ENCODE measurements at places on chromosomes 11 and 22. TPM values are rescaled to one million over a fixed set of nuclear protein-coding genes. Genes with fewer than 3 reads are reported as not detected.
A peak's percentile ranks its signal among the peaks of the same experiment; 100 is the strongest.

DNA sequence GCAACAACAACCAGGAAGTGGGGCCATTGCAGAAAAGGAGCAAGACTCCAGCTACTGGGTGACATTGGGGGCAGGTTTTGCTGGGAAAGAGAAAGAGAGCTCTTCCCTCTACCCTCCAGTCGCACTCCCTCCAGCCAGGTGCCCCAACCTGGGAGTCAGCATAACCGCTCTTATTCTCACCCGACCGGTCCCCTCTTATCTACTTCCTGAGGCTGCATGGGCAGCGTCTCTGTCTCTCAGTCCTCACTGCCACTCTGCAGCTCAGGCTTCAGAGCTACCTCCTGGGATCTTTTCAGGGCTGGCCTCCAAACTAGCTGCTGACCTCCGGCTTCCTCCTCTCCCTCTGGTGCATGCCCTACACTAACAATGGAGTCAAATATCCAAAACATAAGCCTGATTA lies 5.1 kb downstream of the ZNF70 start:
- DNase-seq: no peak

The OR52N2 gene
- not detected for total RNA-seq

DNA sequence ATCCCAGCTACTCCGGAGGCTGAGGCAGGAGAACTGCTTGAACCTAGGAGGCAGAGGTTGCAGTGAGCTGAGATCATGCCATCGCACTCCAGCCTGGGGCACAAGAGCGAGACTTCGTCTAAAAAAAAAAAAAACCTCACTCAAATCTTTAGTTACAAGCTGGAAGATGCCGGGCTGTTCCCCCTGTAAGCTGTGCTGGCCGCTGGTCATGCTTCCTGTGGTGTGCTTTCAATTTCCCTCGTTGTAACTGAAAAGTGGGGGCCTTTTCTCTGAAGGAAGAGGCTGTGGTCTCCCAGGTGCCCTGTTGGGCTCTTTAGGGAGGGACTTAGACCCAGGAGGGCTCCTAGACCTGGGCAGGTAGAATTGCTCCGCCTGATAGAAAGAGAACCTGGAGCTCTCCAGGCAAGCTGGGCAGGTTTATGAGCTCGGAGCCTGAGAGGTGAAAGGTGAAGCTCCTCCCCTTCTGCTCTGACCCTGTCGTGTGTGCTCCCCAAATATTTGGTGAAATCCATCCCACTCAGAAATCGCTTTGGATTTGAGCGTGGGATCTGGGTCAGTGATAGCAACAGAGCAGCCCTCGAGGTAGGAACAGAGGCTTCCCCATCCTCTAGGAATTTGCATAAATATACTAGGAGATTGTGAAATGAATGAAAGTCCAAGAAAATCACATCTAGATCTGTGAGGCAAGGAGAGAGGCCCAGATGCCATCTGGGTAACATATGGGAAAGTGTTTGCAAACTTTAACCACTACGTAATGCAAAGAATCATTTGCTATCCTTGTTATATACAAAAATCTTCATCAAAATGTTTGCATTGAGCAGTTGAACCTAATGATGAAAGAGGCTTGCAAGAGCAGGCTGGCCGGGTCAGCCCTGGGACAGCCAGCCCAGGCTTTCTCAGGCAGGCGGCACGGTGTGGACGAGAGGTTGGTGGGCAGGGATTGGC lies 154.3 kb downstream of the FBXO7 start:
- peak; percentile 53 for DNase-seq

DNA sequence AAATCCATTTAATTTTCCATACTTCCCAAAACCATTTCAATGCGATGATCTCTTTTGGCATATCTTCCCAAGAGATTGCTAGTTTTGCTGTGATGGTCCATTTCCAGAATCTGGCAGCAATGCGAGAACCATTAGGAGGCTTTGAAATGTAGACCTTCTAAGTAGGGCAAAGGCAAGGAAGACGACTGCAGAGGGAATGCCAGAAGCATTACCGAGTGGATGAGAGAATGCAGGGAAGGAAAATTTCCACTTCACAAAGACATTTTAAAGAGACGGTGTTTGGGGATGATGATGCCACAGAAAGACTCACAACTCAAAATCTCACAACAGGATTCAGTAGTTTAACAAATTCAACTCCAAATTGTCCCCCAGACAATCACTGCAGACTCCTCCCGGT lies 471 bp upstream of the CEP126 start:
- peak; percentile 57 for DNase-seq

- no peak for DNase-seq
These were observed 56.3 kb downstream of the KREMEN1 start for GRCh38 chr22:29128891-29129807.

DNA sequence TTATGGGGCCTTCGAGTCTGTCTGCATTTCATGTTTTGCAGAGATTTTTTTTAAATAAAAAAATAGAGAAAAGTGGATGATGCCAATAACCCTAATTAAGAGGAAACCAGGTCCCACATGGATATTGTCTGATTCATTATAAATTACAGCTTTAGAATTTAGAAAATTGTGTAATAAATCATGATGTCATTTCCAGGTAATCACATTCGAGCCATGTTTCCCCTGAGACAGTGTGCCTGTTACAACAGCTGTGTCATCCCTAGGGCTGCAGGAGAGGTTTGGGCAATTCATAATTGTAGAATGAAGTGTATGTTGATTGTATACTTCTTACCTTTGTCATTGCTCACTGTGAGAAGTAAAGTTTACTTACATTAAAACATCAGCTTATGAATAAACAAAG lies 38.3 kb downstream of the NCAM1 start:
- no peak for DNase-seq

The TREH gene
- total RNA-seq: not detected

The A4GALT gene
- 22.2 TPM for total RNA-seq

DNA sequence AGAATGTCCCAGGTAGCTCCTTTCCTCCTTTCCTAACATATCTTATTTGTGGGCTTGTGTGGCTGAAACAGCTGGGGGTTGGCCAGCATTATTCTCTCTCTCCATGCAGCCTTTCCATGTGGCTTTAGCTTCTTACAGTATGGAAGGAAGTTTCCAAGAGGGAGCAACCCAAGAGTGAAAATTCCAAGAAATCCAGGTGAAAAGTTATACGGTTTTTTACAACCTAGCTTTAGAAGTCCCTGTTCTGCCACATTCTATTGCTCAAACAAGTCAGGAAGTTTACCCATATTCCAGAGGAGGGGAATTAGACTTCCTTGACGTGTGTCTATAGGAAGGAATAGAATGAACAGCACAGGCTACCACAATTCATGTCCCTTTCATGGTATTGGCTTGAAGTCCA lies 10.0 kb upstream of the SWAP70 start:
- no peak for DNase-seq

- DNase-seq: no peak
These were observed 6.4 kb upstream of the CCDC88B start for GRCh38 chr11:64333556-64333955.

The RAPSN gene
- not detected for total RNA-seq

The PLA2G3 gene
- 0.09 TPM for total RNA-seq

- DNase-seq: peak; percentile 74
These were observed 30.7 kb downstream of the TOM1 start for GRCh38 chr22:35330258-35330861.

- DNase-seq: no peak
These were observed 5.9 kb downstream of the CADM1 start for GRCh38 chr11:115498354-115498753.

DNA sequence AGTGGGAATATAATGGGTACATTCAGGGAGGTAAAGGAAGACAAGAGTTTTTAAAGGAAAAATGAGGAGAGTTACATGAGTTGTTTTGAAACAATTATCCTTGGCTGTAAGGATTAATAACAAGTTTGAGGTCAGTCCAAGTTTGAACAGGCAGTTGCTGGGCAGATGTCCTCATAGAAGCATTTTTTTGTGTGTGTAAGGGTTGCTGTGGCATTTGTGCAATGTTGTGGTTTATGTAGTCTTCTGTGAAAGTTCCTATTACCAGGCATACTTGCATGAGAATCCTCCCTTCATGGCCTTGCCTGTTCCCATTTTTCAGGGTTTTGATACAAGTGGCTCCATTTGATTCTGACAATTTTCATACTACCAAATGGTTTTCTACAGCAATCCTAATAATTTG lies 400.2 kb downstream of the KCNA4 start:
- no peak for DNase-seq

GRCh38 chr11:6817694-6818093 lies 18.2 kb upstream of the OR6A2 start:
- peak; percentile 10 for DNase-seq

- no peak for DNase-seq
These were observed 20.7 kb downstream of the RPUSD4 start for GRCh38 chr11:126190792-126191191.

The OR52I1 gene
- total RNA-seq: not detected

- DNase-seq: peak; percentile 4
These were observed 100.2 kb upstream of the GAL start for GRCh38 chr11:68584097-68584496.

- DNase-seq: no peak
These were observed 60.0 kb downstream of the COMMD9 start for GRCh38 chr11:36229091-36229705.

GRCh38 chr11:1650034-1650917 lies 20.7 kb downstream of the KRTAP5-5 start:
- no peak for DNase-seq

DNA sequence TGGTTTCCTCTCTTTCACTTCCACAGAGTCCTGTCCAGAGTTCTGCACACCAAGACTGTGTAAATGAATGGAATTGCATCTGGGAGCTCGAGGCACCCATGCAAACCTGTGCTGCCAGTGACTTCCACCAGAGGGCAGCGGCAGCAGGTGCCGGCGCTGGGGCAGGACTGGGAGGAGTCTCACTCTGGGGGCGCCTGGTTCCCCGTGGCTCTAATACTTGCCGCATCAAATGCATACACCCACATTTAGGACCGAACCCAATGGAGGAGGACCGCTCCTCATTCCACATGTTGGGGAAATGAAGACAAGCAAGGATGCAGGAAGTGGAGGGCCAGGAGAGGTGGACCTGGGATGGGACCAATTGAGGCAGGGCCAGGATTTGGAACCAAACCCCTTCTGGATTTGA lies 1.1 kb upstream of the CD6 start:
- peak; percentile 28 for DNase-seq

- DNase-seq: no peak
These were observed 20.1 kb downstream of the PRDM11 start for GRCh38 chr11:45166604-45166897.

The TTC28 gene
- total RNA-seq: 55.8 TPM

- DNase-seq: no peak
These were observed 2.7 kb upstream of the NFAM1 start for GRCh38 chr22:42434748-42435425.

DNA sequence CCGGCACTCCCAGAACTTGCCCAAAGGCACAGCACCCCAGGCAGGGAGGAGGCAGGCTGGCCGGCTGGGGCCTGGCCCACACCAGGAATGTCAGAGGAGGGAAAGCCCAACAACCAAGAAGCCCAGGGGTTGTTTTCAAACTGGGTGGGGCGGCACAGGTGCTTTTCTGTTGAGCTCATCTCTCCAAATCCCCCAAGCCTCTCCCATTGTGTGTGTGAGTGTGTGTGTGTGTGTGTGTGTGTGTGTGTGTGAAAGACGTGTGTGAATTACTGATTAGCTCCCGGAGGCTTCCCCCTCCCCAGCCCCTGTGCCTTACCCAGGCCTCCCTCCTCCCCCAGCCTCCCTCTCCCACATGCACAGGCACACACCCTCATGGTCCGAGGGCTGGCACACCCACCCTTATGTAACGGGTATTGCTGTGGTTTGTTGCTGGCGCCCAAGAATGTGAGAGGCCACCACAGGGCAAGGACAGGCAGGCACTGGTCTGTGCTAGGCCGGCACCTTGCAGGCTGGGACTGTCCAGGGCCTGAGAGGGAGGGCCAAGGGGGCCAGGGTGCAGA lies 15.9 kb downstream of the TRIM29 start:
- no peak for DNase-seq

The ARRB1 gene
- 32.0 TPM for total RNA-seq

The OR4C16 gene
- total RNA-seq: not detected

DNA sequence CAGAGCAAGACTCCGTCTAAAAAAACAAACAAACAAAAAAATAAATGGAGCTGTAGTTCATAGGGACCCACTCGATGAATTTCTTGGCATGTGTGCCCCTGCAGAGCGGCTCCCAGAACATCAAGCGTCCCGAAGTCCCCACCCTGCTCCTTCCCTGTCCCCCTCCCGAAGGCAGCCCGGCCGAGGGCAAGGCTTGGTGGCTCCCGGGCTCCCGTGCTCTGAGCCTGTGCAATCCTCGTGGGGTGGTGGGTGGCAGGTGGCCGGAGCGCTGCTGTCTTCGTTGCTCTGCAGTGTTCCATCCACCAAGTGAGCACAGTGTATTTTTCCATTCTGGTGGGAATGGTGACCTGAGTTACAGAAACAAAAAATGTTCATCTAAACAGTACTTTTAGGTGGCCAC lies 33.5 kb upstream of the GAL start:
- DNase-seq: no peak

DNA sequence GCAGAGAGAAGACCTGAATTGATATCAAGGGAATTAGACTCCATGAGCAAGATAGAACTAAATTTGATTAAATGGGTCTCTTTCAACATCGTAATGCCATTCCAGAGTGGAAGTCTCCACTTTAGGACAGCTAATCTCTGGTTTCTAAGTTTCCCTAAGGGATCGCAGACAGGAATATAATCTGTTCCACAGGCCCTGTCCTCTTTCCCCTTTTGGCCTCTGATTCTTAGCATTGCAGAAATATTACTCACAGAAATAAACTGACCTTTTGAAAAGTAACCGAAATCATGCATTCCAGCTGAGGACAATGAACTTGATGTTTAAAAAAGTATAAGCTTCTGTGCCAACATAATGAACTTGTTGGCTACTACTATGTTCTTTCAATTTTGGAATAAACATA lies 227.8 kb downstream of the ETS1 start:
- DNase-seq: peak; percentile 69

DNA sequence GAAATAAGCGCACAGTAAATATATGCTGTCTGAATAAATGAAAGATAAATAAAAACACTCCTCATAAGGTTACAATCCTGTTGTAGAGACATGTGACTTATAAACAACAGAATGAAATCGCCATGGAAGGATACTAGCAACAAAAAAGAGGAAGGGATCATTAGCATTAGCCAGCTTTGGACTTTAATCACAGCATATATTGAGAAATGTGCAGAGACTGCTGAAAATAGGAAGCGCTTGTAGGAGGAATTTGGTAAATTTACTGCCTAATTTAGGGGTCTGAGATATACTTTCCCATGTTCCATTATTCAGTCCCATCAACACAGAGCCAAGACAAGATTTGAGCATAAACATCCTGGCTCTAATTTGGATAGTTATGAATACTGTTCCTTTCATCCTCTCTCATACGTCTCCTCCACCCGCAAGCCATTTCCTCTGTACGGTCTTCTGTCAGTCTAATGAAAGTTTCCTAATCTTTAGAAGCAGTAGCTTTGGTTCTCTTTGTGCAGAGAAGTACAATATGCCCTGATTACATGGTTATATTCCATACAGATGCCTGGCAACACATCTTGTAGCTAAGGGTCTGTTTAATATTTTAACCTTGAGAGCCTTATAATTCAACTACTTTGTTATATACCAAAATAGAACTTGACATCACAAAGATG lies 37.1 kb upstream of the AKIP1 start:
- DNase-seq: no peak

The PANX3 gene
- not detected for total RNA-seq

- peak; percentile 29 for DNase-seq
These were observed 8.6 kb downstream of the NECTIN1 start for GRCh38 chr11:119720311-119720913.

- DNase-seq: peak; percentile 54
These were observed 202.1 kb downstream of the ADAMTS15 start for GRCh38 chr11:130650456-130651030.

All from fibroblast of the aortic adventitia (primary cell).